ENCODE measurements at places on chromosomes 16 and 17.

GRCh38 chr16:8589900-8590688 is at the start of gene TMEM114:
TSS of gene TMEM114 (minus strand) at chr16:8590511. CDS start at chr16:8589838, 673 bp downstream.
- DNase-seq, result no peak

- DNase-seq, result peak; percentile 6
These were observed 366 bp downstream of the ANKS3 start for GRCh38 chr16:4733747-4734062.

- DNase-seq, result no peak
These were observed 24.0 kb downstream of the TRPV2 start for GRCh38 chr17:16439303-16439791.

- no peak for DNase-seq
These were observed 218.1 kb downstream of the KATNIP start for GRCh38 chr16:27767971-27768591.

DNA sequence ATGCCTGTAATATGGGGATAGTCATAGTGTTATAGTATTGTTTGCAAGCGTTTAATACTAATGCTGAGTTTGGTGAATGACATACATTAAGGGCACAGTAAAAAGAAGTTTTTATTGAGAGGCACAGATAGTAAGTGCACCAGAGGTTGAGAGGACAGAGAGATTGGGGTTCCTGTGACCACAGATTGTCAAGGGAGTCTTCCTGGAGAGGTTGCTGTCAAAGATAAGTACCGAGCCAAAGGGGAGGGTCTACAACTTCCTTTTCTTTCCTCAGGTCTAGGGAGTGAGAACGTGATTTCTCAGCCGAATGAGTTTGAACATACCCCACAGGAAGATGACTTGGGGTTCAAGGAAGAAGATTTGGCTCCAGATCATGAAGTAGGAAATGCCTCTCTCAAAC is 1.8 kb downstream of the ZNF48 start:
- no peak for DNase-seq

- no peak for DNase-seq
These were observed 23.8 kb upstream of the ARHGAP44 start for GRCh38 chr17:12765548-12765947.

DNA sequence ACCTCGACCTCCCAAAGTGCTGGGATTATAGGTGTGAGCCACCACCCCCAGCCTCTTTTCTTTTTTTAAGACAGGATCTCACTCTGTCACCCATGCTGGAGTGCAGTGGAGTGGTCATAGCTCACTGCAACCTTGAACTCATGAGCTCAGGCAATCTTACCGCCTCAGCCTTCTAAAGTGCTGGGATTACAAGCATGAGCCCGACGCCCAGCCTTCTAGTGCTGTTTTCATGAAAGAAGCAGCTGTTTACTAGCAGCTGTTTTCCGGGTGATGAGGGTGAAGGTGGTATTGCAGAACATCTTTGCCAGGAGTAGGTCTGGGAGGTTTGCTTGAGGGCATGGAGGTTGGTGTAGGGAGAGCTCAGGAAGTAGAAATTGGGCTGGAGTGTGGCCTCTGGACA is 2.0 kb downstream of the ADCY7 start:
- no peak for DNase-seq

DNA sequence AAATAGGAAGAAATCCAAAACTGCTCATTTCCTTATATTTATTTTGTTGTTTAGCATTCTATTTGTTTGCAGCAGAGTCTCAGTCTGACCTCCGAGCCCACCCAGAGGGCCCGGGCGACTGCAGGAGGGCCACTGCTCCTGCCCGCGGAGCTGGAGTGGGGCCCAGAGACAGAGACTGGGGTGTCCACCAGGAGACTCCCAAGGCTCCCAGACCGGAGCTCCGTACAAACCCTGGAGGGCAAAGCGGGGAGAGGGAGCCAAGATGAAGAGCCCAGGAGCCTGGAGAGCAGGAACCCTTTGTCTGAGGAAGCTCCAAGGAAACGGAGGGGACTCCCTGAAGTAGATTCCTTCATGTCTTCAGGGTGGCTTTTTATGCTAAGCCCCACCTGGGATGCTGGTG is 57.9 kb downstream of the AXIN2 start:
- DNase-seq, result no peak

Measured in activated T-cell treated with anti-CD3 and anti-CD28 coated beads for 1 hour (primary cell).